ENCODE measurements at places on chromosomes 2 and 18.

- DNase-seq = peak; percentile 24
Measured at GRCh38 chr2:127560201-127560930, 24.9 kb downstream of the MYO7B start.

DNA sequence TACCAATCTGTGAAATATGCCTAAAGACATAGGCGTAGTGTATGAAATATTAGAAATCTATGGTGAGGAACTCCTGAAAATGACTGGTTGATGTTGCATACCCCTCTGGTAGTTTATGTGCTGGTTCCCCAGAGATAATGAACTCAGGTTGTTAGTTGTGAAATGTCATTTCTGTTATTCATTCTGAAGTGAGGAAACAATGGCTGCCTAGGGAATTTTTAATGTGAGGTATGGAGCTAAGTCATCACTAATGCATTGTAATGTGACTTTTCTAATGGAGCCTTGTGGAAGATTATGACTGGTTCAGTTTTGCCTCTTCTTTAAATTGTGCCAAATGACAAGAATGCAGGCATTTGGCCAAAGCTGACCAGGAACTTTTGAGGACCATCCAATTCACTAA lies 61.6 kb upstream of the RAB27B start:
- DNase-seq = no peak

- peak; percentile 40 for DNase-seq
Measured at GRCh38 chr2:215002500-215002899, 135.9 kb downstream of the ABCA12 start.

DNA sequence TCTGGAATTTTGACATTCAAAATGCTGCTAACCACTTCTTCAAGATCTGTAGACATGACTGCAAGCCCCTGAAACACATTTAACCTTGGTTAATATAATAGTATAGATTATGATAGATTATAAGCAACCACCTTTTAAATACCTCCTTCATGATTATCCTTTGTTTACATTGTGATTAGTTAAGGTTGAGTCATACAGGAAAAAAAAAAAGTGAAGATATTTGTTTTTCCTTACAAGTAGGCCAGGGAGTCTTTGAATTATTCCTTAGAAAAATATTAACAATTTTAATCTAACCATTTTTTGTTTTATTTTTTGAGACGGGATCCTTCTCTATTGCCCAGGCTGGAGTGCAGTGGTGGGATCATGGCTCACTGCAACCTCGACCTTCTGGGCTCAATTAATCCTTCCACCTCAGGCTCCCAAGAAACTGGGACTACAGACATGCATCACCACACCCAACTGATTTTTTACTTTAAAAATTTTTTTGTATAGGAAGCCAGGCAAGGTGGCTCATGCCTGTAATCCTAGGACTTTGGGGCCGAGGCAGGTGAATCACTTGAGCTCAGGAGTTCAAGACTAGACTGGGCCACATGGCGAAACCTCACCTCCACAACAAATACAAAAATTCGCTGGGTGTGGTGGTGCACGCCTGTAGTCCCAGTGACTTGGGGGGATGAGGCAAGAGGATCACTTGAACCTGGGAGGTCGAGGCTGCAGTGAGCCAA lies 99.4 kb downstream of the SLC39A10 start:
- DNase-seq = no peak

- DNase-seq = peak; percentile 28
Measured at GRCh38 chr2:84424152-84424551, 34.9 kb downstream of the SUCLG1 start.

DNA sequence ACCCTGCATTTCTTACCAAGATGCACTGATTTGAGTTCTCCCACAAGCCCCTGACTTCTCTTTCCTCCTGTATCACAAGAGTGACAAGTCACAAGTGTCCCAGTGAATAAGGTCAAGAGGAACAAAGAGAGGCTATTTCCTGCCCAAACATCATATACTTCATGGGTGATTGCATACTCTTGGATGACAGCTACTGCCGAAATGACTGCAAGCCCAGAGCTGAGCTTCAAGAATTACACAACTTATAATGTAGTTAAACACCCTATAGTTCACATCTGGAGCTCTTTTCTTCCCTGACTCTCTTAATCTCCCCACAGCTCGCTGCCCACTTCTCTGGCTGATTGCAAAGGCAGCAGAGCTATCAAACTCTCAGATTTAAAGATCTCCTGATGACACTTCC lies 289.7 kb upstream of the PARD3B start:
- no peak for DNase-seq

GRCh38 chr2:171595896-171596295 lies 73.6 kb downstream of the CYBRD1 start:
- no peak for DNase-seq

DNA sequence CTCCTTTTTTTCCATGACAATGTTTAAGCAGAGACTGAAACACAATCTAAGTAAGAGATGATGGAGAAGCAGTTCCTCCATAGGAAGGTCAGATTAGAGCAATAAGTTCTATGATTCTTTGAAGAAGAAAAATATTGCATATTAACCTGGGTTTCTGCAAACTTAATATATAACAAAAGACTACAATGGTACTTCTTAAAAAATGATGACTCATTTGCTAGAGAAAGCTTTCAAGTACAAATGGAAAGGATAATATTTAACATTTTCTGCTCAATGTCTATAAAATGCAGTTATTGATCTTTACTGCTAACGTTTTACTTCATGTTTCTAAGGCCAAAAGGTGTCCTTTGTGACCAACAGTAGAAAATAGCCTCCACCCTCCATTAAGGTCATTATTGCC lies 158.6 kb downstream of the DOCK10 start:
- no peak for DNase-seq

DNA sequence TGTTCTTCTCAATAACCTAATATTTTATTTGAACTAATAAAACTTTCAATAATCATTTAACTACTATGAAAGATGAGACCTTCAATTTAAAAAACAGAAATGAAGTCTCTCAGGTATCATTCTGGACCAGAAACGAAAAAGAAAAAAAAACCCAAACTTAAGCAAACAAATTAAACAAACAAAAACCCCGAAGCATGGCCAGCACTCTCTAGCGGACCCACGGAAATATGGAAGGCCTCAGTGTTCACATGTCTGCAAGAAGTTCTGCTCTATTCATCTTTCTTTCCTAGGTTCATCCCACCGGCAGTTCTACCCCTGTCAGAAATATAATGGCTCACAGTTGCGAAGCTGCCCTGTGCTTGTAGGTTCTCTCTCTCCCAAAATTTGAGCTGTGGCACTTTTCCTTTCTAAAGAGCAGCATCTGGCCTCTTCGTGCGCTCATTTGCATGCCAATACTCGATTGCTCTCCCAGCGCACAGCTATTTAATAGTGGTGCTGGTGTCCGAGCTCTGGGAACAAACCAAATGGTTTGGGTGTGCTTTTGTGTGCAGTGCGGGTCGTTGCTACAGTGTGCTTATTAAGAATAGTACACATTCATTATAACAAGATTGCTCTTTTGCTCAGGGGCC lies 129.0 kb upstream of the ZEB2 start:
- no peak for DNase-seq

GRCh38 chr2:102929721-102930120 lies 167.9 kb downstream of the TMEM182 start:
- no peak for DNase-seq

- DNase-seq = no peak
Measured at GRCh38 chr2:176565641-176566323, 296.5 kb downstream of the MTX2 start.

GRCh38 chr18:4074647-4075046 lies 380.5 kb downstream of the DLGAP1 start:
- no peak for DNase-seq

DNA sequence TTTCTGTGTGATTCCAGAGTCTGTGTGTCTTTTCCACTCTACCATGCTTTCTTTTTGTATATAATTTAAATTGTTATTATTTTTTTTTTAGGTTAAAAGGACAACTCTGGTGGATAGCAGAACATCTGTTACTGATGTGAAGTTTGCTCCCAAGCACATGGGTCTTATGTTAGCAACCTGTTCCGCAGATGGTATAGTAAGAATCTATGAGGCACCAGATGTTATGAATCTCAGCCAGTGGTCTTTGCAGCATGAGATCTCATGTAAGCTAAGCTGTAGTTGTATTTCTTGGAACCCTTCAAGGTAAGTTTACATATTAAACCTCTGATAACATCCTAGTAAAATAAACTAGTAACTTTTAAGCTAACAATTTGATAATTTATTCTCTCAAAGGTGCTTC lies 15.3 kb downstream of the SEH1L start:
- no peak for DNase-seq

GRCh38 chr2:171894612-171894947 lies 536 bp upstream of the SLC25A12 start:
- no peak for DNase-seq

DNA sequence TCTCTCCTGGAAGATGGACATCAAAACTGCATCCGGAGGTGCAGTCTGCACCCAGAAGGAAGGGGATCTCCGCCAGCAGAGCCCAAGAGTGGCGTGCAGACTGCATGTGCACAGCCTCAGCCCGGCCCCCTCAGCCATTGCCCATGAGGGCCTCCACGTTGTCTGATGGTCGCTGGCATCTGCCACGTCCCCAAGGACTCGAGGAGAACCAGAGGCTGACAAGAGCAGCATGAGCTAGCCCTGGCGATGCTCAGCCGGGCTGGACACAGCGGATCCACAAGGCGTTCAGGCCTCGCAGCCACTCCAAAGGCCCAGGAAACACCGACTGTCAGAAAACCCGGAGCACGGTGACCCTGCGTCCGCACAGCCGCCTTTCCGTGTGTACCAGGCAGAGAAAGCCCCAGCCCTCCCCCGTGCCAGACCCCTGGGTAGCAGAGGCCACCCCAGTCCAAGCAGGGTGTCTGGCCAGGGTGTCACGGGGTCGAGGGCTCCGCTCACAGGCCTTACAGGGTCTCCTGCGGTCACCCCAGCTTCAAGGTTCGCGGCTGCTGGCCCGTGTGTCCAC lies 48.3 kb downstream of the SLC66A2 start:
- DNase-seq = no peak

- no peak for DNase-seq
Measured at GRCh38 chr2:45664635-45665261, 13.3 kb downstream of the PRKCE start.

- no peak for DNase-seq
Measured at GRCh38 chr2:16105669-16106281, 165.4 kb downstream of the MYCN start.

DNA sequence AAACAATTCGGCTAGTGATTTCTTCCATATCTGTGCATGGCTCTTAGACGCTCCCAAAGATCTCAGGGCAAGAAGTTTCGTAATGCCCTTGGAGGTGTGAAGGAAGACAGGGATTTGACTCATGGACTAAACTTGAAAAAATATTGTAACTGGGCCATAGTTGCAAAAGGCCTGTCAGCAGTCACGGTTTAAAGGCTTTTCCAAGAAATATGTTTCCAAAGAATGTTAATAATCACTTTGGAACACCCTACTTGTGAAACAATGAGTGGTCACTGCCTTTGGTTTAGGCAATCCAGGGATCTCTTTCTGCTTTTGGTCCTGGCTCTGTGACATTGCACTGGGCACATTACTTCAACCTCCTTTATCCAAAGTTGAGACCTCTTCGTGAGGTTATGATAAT lies 102.5 kb upstream of the RASGRP3 start:
- DNase-seq = no peak

GRCh38 chr18:58805467-58806187 lies 59.0 kb upstream of the ZNF532 start:
- DNase-seq = no peak

- DNase-seq = no peak
Measured at GRCh38 chr2:74429487-74430451, 8.2 kb downstream of the WDR54 start.

- DNase-seq = no peak
Measured at GRCh38 chr2:119317554-119317953, 49.1 kb downstream of the C2orf76 start.

All from hippocampal formation (tissue), 2 donors.